ENCODE measurements at places on chromosomes 5 and 9.

GRCh38 chr9:108475813-108476212 is 380.0 kb downstream of the ACTL7B start:
- no peak for DNase-seq

- no peak for DNase-seq
Observed at GRCh38 chr5:139839918-139840317, 44.3 kb downstream of the PSD2 start.

DNA sequence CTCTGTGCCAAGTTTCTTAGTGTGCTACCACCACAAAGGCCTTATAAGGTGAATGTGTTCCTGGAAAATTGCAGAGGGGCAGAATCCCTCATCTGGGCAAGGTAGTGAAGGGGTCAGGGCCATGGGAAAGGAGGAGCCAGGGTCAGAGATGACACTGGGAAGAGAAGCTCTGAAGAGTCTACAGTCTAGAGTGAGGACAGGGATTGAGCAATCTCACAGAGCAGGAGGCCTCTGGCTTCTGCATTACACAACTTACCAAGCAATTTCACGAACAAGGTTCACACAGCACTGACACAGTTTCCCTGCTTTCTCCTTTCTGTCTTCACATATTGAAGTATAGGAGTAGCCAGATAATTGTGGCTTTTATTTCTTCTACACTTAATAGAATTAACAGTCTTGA is 24.5 kb upstream of the IDNK start:
- DNase-seq: no peak

GRCh38 chr5:142977363-142978051 is 207.3 kb downstream of the ARHGAP26 start:
- DNase-seq: peak; percentile 62

- DNase-seq: no peak
Observed at GRCh38 chr5:173954671-173955521, 34.1 kb upstream of the C5orf47 start.

GRCh38 chr9:70883963-70884793 is 237.2 kb downstream of the TRPM3 start:
- DNase-seq: no peak

DNA sequence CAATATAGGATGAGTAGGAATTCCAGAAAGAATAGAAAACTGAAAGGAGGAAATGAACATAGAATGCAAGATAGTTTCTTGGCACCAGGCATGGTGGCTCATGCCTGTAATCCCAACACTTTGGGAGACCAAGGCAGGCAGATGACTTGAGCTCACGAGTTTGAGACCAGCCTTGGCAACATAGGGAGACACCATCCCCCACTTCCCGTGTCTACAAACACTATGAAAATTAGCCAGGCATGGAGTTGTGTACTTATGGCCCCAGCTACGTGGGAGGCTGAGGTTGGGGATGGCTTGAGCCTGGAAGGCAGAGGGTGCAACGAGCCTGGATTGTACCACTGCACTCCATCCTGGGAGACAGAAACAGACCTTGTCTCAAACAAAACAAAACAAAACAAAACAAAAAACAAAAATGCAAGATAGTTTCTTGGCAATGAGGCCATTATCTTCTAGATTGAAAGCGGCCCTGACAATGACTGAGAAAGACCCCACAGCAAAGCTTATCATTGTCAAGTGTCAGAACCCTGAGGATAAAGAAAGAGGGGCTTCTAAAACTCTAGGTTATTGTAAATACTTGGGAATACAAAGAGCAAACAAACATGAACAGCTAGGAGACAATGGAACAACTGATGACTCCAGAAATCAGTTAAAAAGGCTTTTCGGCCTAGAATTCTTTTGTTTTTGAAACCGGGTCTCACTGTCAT is 9.2 kb downstream of the SQSTM1 start:
- DNase-seq: no peak

GRCh38 chr9:97861148-97861475 is 8.1 kb downstream of the FOXE1 start:
- no peak for DNase-seq

DNA sequence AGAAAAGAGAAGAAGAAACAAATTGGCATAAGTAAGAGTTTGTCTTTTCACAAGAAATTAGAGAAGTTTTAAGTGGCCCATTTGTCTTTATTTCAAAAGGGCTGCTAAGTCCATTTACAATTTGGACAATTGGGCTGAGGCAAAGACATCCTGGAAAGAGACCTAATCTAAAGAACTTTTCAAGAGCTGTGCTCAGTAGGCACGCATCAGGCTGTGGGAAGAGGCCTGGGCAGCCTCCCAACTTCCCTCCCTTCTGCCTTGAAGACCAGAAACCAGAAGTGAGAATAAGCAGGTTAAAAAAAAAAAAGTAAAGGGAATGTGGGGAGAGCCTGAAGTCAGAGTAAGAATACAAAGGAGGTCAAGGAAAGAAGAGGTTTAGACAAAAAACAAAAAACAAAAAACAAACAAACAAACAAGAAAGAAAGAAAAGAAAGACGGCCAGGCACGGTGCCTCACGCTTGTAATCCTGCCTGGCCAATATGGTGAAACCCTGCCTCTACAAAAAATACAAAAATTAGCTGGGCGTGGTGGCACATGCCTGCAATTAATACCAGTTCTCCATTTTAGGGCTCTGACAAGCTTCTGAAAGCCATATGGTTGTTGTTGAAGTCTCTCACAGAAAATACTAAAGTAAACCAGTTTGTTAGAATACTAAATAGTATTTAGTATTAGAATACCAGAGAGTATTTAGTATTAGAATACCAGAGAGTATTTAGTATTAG is 48.0 kb upstream of the CEP78 start:
- DNase-seq: no peak

- DNase-seq: no peak
Observed at GRCh38 chr5:150647275-150648251, 7.1 kb downstream of the SYNPO start.

- no peak for DNase-seq
Observed at GRCh38 chr5:128764601-128765310, 200.5 kb upstream of the SLC27A6 start.

DNA sequence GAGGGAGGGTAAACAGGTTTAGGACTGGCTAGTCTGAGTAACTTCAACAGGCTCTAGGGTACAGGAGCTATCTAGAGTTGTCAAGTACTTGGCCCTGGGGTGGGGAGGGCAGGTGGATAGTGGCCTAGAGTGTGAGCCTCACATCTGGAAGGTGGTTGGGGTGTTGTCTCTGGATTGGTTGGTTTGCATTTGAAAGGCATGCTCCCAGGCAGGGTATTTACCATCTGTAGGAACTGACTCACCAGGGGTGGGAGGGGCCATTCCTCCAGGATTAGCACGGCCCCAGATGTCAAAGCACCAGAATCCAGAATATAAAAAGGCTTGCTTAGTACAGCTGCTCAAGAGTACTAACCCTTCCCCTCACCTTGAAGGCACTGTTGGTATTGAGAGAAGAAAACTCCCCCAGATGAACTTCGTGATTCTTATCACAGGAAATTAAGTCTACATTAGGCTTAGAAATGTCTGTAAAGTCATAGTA is 193.3 kb downstream of the NTRK2 start:
- no peak for DNase-seq

Measured in activated CD4-positive, alpha-beta memory T cell treated with anti-CD3 and anti-CD28 coated beads for 36 hours (primary cell).